C1 segment of cervical spinal cord (tissue), 14 donors: ENCODE measurements at places on chromosomes 12 and 14.

DNA sequence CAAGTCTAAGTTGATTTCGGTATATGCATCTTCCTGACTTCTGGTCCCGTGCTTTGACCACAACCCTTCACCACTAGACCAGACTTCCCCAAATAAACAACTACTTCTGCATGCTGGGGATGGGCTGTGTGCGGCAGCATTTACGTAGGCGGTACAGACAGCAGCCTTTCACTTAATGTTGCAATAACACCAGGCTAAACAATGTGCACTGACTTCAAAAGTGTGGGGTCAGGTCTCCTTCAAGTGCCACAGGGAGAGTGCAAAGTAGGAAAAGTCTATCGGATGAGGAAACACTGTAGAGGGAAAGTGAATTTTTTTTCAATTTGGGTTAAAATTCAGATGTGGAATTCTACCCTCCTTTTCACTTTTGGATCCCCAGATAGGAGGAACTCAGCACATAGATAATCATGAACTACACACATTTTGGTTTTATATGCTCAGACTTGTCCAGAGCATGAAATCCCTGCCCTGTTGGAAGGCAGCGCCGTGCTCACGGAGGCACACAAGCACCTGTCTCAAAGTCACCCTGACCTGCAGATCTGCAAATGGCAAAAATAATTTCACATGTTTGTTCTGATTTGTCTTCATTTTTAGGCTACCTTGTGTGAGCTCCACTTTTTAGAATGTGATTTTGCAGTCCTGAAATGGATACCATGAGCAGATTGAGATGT is 3.6 kb upstream of the FOS start:
- DNase-seq: peak; percentile 63

DNA sequence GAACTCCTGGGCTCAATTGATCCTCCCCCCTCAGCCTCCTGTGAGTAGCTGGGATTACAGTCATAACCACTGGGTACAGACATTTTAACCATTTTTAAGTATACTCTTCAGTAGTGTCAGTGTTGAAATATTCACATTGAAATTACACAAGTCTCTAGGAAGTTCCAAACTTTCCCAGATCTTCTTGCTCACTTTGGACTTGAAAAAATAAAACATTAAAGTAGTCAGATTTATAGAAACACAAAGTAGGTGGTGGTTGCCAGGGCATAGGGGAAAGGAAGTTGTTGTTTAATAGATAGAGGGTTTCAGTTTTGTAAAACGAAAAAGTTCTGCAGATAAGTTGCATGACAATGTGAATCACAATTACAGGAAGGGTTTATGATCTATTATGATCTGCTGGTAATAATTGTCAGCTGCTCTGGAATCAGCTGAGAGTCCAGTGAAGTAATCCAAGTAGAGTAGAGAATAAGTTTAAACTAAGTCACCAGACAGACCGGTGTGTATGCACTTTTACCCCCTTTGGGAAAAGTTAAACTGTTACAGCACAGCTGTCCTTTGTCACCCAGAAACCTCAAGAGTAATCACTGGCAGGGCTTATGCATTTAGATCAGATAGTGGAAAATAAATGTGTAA is 27.4 kb downstream of the PCNX1 start:
- DNase-seq: no peak

- no peak for DNase-seq
These were observed 14.7 kb downstream of the ITGA5 start for GRCh38 chr12:54404061-54405004.

- DNase-seq: no peak
These were observed 89.4 kb downstream of the KIF26A start for GRCh38 chr14:104227806-104228205.

GRCh38 chr14:90576581-90576980 is 179.8 kb downstream of the CALM1 start:
- no peak for DNase-seq

DNA sequence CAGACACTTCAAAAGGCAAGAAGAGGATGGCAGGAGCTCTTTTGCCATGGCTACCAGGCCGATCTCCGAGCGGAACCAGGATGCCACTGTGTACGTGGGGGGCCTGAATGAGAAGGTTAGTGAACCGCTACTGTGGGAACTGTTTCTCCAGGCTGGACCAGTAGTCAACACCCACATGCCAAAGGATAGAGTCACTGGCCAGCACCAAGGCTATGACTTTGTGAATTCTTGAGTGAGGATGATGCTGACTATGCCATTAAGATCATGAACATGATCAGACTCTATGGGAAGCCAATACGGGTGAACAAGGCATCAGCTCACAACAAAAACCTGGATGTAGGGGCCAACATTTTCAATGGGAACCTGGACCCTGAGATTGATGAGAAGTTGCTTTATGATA is 9.8 kb downstream of the GARIN2 start:
- DNase-seq: no peak

DNA sequence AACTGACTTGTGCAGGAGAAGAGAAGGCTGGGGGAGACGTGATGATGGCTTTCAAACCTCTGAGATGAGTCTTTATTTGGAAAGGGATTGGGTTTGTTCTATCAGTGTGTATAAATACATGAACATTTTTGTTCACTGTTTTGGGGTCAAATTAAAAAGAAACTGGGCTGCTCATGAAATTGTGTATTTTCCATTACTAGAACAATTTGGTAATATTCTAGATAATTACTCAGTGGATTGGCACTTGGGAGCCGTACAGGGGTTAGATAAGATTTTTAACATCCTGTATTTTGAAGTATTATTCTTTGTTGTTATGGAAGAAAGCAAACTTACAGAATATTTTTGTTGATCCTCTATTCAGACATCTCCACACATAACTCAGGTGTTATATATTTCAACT is 340.6 kb downstream of the PRKD1 start:
- DNase-seq: no peak

GRCh38 chr14:21015312-21015711 is 9.5 kb downstream of the NDRG2 start:
- no peak for DNase-seq

DNA sequence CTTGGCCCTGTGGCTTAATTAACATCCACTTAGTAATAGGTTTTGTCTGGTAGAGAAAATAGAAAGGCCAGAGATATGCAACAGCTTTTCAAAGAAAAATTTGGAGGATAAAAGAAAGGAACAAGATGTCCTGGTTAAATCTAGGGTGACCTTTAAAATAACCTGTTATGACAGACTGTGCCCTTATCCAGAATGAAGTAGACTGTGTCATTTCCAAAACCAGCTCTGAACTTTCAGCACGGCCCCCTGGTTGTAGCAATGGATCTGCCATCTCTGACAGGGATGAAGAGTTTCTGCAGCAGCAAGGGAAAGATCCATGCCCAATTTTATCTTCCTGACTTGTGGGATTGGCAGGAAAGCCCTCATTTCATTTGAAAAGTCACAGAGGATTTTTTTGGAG is 5.1 kb downstream of the PLEKHG7 start:
- no peak for DNase-seq

GRCh38 chr12:29639893-29640495 is 142.5 kb upstream of the OVCH1 start:
- no peak for DNase-seq

DNA sequence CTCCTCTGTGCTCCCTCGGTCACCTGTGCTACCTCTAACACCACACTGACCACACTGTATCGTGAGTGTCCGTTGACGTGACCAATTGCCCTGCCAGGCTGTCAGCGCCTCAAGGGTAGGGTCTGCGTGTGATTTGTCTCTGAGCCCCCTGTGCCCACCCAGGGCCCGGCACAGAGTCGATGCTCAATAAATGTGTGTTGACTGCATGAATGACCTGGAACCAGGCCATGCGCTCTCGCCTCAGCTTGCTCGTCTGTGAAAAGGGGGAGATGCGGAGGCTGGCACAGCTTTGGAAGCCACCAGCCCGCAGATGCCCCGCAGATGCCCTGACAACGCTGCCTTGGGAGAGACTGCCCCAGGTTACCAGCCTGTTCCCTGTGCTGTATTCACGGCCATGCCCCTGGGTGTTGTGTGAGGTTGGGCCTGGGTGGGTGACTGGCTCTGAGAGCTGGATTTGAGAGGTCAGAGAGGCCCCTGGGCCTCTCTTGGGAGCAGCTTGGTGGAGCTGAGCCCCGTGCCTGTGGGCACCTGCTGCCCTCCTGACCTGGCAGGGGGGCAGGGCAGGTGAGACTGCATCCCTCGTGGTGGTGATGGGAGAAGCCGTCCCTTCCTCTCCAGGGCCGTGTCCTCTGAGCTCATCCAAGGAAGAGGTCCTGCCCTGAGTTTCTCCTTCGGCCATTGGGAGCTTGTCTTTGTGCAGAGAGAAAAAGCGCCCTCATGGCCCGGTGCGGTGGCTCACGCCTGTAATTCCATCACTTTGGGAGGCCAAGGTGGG is 43.2 kb downstream of the CYP46A1 start:
- no peak for DNase-seq

DNA sequence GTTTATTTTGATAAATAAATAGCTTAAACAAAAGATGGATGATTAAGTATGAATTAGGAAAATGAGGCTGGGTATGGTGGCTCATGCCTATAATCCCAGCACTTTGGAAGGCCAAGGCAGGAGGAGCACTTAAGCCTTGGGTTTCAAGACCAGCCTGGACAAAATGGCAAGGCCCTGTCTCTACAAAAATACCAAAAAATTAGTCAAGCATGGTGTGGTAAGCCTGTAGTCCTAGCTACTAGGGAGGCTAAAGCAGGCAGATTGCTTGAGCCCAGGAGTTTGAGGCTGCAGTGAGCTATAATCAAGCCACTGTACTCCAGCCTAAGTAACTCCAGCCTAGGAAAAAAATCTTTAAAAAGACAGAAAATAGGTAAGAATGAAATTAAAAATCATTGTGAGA is 96.0 kb downstream of the BCL2L14 start:
- no peak for DNase-seq

GRCh38 chr12:59452746-59453145 is 143.1 kb upstream of the SLC16A7 start:
- DNase-seq: no peak

DNA sequence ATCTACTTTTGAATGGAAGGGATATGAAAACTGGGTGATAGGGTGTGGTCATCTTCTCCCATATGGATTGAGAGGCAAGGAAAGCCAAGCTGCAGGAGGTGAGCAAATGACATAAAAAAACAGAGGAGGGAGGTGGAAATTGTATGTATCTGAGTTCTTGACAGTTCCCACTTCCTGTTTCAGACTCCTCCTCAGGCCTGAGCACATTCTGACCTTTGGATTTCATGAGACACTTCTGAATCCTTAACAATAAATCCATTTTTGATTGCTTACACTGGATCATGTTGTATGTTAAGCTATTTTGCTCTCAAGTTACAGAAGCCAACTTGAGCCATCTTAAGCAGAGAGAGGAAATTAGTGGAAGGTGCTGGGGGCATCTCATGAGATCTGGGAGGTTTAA is 11.6 kb upstream of the SRSF5 start:
- no peak for DNase-seq

DNA sequence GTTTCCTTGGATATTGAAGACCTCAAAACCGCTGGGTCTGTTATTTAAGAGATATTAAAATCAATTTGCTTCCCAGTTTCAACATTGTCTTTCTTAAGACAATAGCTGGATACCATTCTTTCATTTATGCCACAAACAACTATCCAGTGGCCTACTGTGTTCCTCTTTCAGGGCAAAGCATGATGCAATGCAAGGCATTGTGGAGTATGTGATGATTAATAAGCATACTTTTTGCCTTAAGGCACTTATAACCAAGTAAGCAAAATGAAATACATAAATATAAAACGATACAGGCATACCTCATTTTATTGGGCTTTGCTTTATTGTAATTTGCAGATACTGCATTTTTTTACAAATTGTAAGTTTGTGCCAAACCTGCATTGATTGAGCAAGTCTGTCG is 45.5 kb downstream of the SCN8A start:
- no peak for DNase-seq

- DNase-seq: no peak
These were observed 644 bp upstream of the OS9 start for GRCh38 chr12:57693317-57693658.

DNA sequence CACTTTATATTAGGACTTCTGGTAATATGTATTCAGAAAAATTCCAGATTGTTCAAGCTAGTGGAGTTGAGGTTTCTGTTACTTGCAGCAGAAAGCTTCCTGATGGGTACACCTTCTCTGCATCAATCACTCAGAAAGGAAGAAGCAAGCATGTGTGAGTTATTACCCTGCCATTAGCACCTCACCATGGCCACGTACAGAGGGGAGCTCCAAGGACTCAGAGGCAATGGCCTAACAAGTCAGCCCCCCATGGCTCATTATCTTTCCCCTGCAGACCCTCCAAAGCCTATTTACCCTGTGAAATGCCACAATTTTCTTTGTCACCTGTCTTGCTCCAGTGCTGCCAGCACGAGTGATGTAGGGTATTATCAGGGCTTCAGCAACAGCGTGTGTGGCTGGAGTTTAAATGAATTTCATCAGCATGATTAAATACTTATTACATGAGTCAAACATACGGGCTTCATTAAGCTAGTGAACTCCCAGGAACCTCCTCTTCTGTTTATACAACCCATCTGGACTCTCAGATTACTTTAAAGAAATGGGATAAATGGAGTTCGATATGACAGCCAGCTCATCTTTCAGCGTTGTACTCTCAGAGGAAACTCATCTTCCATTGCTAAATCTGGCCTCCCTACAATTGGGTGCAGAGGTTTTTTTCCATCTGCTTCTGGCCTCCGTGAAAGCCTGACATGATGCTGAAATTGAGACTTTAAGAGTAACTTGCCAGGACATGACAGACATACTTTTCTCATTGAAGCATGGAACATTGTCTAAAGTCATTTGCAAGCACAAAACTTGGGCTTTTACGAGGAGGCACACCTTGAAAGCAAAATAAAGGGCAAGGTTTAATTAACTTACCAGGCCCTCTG is 135.9 kb downstream of the TMEM30B start:
- DNase-seq: no peak
